A549 treated with CORT108297 at 1 μM for 4 hours (cell line): ENCODE measurements at places on chromosomes 2 and 18. TPM values are rescaled to one million over a fixed set of nuclear protein-coding genes. Genes with fewer than 3 reads are reported as not detected.

Gene ARHGEF33
- 0.03 to 0.11 TPM (median 0.08 TPM) in 4 of 5 replicates, not detected in the other for total RNA-seq

Gene DSEL
- total RNA-seq = 0.27 to 0.40 TPM (median 0.34 TPM) in 5 replicates

Gene ID2
- 70.1 to 154 TPM (median 104 TPM) in 5 replicates for total RNA-seq

Gene ALK
- not detected in 5 replicates for total RNA-seq

Gene ZNF532
- 17.2 to 23.4 TPM (median 22.4 TPM) in 5 replicates for total RNA-seq

Gene ABCG8
- total RNA-seq = not detected in 5 replicates

Gene BMP10
- total RNA-seq = not detected in 5 replicates

Gene COL6A3
- total RNA-seq = 0.07 to 0.20 TPM (median 0.09 TPM) in 5 replicates

Gene CYP26B1
- total RNA-seq = 10.9 to 18.3 TPM (median 15.1 TPM) in 5 replicates

Gene ARHGAP25
- total RNA-seq = 0.12 to 0.36 TPM (median 0.19 TPM) in 5 replicates

Gene CYP27A1
- total RNA-seq = 0.12 to 0.18 TPM (median 0.15 TPM) in 5 replicates

Gene TRIP12
- total RNA-seq = 65.4 to 124 TPM (median 86.2 TPM) in 5 replicates

Gene C2orf15
- 0.39 to 0.95 TPM (median 0.54 TPM) in 5 replicates for total RNA-seq

Gene GPR39
- total RNA-seq = 8.3 to 9.9 TPM (median 9.3 TPM) in 5 replicates

Gene GBX2
- total RNA-seq = 2.1 to 3.1 TPM (median 2.9 TPM) in 5 replicates

Gene CTAGE1
- 0.05 TPM in 1 of 5 replicates, not detected in the others for total RNA-seq

Gene LRP1B
- total RNA-seq = not detected in 5 replicates

Gene SLC16A14
- total RNA-seq = 0.58 to 1.3 TPM (median 1.2 TPM) in 5 replicates

Gene C1QL2
- total RNA-seq = 0.06 to 0.20 TPM (median 0.07 TPM) in 5 replicates

Gene AFF3
- 0.01 to 0.16 TPM (median 0.06 TPM) in 5 replicates for total RNA-seq

Gene IMPACT
- total RNA-seq = 10.5 to 14.3 TPM (median 11.9 TPM) in 5 replicates

Gene SPP2
- total RNA-seq = not detected in 5 replicates

Gene CLIP4
- 23.3 to 28.3 TPM (median 25.5 TPM) in 5 replicates for total RNA-seq

Gene PIAS2
- total RNA-seq = 7.2 to 9.3 TPM (median 8.8 TPM) in 5 replicates

Gene FN1
- 146 to 255 TPM (median 174 TPM) in 5 replicates for total RNA-seq

Gene ASPRV1
- total RNA-seq = 0.14 to 0.43 TPM (median 0.23 TPM) in 5 replicates
